AG08395 (cell line): ENCODE measurements at places on chromosomes 1 and 21.

GRCh38 chr1:72284084-72284347 lies 1.7 kb upstream of the NEGR1 start:
- DNase-seq, result no peak

DNA sequence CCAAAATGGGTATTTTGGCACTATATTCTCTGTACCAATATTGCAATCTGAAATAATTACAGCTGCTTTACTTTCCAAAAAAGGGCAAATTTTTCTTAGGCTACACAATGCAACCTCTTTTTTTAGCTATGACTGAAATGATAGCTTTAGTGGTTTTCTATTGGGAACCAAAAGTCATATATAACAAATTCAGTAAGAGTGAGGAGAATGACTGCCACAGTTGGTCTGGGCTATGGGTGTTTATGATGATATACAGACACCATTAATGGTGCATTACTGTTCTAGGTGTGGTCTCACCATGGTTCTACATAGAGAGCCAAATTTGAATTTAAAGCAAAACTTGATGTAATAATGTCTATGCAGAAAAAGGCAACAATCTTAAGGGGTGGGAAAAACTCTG lies 72.3 kb upstream of the PTBP2 start:
- DNase-seq, result no peak

- no peak for DNase-seq
Observed at GRCh38 chr21:38494703-38495102, 3.6 kb downstream of the ERG start.

DNA sequence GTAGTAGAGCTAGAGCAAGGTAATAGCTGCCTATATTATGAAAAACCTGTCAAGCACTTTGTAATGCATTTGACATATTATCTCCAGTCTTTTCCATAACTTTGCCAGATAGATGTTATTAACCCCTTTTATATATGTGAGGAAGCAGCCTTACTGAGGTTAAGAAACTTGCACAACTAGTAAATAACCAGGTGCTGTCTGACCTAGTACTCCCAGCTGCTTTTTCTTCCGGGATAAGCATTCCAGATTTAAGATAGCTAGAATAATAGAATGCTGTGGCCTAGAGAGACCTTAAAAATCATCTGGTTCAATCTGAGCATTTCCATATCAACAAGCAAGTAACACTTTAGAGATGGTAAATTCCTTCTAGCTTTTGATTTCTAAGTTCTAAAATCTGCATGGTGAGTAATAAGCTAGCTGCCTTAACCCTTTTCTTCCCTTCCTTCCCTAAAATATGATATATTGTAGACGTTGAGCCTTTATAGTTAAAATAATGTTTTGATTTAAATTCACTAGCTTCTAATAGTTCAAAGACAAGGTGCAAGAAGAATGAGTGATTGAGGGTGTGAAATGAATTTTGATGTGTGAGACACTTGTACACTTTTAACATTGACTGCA lies 1.8 kb downstream of the SH3GLB1 start:
- no peak for DNase-seq

- no peak for DNase-seq
Observed at GRCh38 chr21:30268608-30269197, 14.0 kb downstream of the KRTAP24-1 start.

- no peak for DNase-seq
Observed at GRCh38 chr21:14686466-14687267, 140.6 kb upstream of the SAMSN1 start.

- DNase-seq, result peak; percentile 72
Observed at GRCh38 chr1:52127181-52128180, 14.4 kb upstream of the ZFYVE9 start.

- no peak for DNase-seq
Observed at GRCh38 chr1:93980320-93981273, 71.4 kb upstream of the GCLM start.
